ENCODE measurements at places on chromosomes 5 and 9. TPM values are rescaled to one million over a fixed set of nuclear protein-coding genes. Genes with fewer than 3 reads are reported as not detected.

The SHB gene
- 9.4 TPM for total RNA-seq

The CDX1 gene
- 0.36 TPM for total RNA-seq

The CYSTM1 gene
- total RNA-seq = 24.2 TPM

DNA sequence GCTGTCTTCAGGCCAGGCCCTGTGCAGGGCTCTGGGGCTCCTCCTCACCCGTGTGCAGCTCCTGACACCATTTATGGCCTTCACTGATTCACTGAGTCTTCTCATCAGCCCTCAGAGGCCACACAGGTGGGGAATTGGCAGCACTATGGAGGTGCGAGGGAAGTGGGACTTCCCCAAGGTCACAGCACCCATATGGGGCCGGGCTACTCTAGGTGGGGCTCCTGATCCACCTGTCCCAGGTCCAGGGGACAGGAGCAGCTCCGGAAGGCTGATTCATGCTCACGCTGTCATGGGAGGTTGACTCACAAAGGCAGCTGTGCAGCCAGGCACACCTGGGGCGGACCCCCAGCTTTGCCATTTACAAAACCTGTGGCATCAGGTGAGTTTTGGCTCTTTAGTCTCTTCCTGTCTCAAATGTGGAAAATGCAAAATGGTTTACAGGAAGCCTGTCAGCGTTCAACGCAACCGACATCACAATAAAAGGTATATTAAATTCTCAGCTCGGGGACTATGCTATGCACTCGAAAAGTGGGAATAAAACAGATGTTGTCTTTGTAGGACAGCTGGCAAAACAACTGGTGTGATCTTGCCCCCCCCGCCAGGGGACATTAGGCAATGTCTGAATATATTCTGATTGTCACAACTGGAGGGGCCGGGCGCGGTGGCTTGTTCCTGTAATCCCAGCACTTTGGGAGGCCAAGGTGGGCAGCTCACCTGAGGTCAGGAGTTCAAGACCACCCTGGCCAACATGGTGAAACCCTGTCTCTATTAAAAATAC is 15.0 kb downstream of the NAIF1 start:
- H3K36me3 ChIP-seq = no peaks in the 10 kb centered on the region
- H3K27ac ChIP-seq = no peak overlapping the region
- DNase-seq = peak; percentile 15

DNA sequence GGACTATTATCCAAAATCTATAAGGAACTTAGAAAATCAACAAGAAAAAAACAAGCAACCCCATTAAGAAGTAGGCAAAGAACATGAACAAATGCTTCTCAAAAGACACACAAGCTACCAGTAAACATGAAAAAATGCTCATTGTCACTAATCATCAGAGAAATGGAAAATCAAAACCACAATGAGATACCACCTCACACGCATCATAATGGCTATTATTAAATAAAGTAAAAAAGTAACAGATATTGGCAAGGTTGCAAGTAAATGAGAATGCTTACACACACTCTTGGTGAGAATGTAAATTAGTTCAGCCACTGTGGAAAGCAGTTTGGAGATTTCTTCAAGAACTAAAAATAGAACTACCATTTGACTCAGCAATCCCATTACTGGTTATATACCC is 167.0 kb upstream of the DMRTA1 start:
- H3K4me3 ChIP-seq = no peak overlapping the region
- no peaks in the 10 kb centered on the region for H3K36me3 ChIP-seq
- DNase-seq = no peak
- H3K27me3 ChIP-seq = no peaks in the 10 kb centered on the region
- H3K4me1 ChIP-seq = no peaks in the 10 kb centered on the region
